Left lung (tissue), 14 donors: ENCODE measurements at places on chromosomes 4 and X. TPM values are rescaled to one million over a fixed set of nuclear protein-coding genes. Genes with fewer than 3 reads are reported as not detected.

DNA sequence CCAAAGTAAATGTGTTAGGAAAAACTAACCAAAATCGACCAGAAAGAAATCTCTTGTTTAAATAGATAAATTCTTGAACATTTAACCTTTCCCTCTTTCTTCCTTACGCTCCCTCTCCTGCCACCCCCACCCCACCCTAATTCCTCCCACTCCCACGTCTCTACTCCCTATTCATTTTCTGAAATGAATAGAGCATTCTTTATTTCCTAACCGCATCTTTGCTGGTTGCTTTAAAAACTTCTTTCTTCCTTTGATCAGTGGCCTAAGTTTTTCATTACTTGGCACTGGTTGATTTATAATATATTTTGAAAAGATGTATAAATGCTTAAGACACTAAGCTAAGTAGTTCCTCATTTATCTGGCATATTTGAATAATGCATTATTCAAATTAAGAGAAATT lies 33.9 kb downstream of the BMPR1B start:
- no peaks in the 10 kb centered on the region for H3K36me3 ChIP-seq
- H3K4me1 ChIP-seq, result no peaks in the 10 kb centered on the region
- no peaks in the 10 kb centered on the region for H3K27me3 ChIP-seq
- DNase-seq, result no peak
- no peak overlapping the region for H3K27ac ChIP-seq
- no peak overlapping the region for H3K4me3 ChIP-seq

- H3K4me3 ChIP-seq, result no peak overlapping the region
- H3K36me3 ChIP-seq, result no peaks in the 10 kb centered on the region
- DNase-seq, result no peak
- H3K27me3 ChIP-seq, result peaks cover 47% of the 10 kb centered on the region
- H3K27ac ChIP-seq, result no peak overlapping the region
Observed at GRCh38 chr4:6042293-6043063, 24.2 kb upstream of the C4orf50 start.

DNA sequence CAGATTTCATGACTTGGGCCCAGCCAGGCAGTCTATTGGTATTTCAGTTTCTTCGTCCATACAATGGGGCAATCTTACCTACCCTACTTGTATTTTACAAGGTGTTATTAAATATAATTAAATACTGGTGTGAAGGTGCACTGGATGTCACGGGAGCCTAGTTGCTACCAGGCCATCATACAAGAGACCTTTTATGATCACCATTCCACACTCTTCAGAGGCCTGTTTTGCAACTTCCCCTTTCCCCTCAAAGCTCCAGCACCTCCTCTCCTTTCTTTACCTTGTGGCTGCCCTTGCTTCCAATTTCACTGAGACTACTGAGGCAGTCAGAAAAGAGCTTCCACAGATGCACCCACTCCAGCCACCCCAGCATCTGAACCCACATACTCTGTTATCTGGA lies 93.8 kb upstream of the HELT start:
- no peak overlapping the region for H3K27ac ChIP-seq
- no peaks in the 10 kb centered on the region for H3K36me3 ChIP-seq
- no peaks in the 10 kb centered on the region for H3K27me3 ChIP-seq
- DNase-seq, result no peak
- H3K4me1 ChIP-seq, result no peaks in the 10 kb centered on the region

GRCh38 chrX:48794911-48795515 lies 6.9 kb upstream of the HDAC6 start:
- H3K4me3 ChIP-seq, result no peak overlapping the region
- no peaks in the 10 kb centered on the region for H3K36me3 ChIP-seq
- H3K27me3 ChIP-seq, result no peaks in the 10 kb centered on the region
- no peak overlapping the region for H3K27ac ChIP-seq

Gene DMP1
- total RNA-seq, result not detected

- H3K27ac ChIP-seq, result no peak overlapping the region
- no peaks in the 10 kb centered on the region for H3K36me3 ChIP-seq
- H3K4me3 ChIP-seq, result no peak overlapping the region
- H3K4me1 ChIP-seq, result peaks cover 17% of the 10 kb centered on the region
Observed at GRCh38 chr4:184672741-184673140, 23.2 kb downstream of the PRIMPOL start.

Gene MECP2
- total RNA-seq, result 36.2 TPM

Gene AMTN
- total RNA-seq, result not detected
